RKO (cell line): ENCODE measurements at places on chromosomes 16 and 17.

- DNase-seq = no peak
Observed at GRCh38 chr17:1179112-1179817, 516 bp downstream of the ABR start.

- no peak for DNase-seq
Observed at GRCh38 chr17:32156656-32157055, 14.4 kb downstream of the RHOT1 start.

DNA sequence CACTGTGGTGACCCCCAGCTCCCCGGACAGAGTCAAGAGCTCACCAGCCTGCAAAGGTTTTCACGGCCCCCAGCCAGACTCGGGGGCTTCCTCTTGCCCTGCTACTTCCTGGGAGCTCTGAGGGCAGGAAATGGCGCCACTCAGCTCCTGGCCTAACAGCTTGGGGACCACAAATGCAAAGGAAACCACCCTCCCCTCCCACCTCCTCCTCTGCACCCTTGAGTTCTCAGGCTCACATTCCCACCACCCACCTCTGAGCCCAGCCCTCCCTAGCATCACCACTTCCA, 375 bp upstream of the SPN start:
- no peak for DNase-seq

DNA sequence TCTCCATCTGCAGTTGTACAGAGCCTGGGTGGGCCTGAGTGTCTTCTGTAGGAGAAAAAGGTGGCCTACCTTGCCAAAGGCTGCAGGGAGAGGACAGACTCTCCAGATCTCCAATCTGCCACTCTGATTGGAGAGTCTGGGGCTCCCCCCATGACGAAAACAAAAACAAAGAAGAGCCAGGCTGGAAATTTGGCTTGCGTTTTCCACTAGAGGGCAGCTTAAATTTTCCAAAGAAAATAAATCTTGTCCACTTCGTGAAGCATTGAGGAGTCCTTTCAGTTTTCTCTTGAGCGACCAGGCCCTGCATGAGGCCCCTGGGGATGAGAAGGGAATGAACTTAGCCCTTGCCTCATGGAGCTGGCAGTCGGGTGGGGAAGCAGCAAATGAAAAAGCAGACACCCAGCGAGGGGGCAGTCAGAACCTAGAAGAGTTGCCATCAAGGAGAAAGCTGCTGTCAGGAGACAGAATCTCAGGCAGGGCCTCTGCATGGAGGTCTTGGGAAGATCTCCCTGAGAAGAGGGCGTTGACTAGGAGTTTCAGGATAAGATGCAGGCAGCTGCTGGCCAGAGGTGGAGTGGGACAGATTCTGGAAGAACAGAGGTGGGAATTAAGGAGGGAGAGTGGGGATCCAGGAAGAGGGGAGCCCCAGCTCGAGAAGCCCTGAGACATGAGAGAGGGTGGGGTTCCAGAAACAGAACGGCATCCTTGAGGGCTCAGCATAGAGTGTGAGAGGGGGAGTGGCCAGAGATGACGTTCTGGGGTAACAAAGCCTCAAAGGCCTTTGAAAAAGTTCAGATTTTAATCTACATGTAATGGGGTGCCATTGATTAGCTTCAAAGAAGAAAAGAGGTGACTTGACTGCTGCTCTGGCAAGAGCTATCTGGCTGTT, 8.4 kb upstream of the SHCBP1 start:
- DNase-seq = peak; percentile 76

GRCh38 chr17:43832976-43833829, at the start of gene MPP3:
MPP3 (minus strand) TSS chr17:43833146; CDS start chr17:43831906, 1,240 bp downstream.
- peak; percentile 73 for DNase-seq

- DNase-seq = no peak
Observed at GRCh38 chr16:68380676-68381362, 67.5 kb downstream of the SMPD3 start.

GRCh38 chr16:87778476-87778829, 12.7 kb upstream of the KLHDC4 start:
- DNase-seq = no peak

- no peak for DNase-seq
Observed at GRCh38 chr17:64357191-64357981, 33.3 kb downstream of the PECAM1 start.

- no peak for DNase-seq
Observed at GRCh38 chr16:5305023-5305422, 207.4 kb upstream of the EEF2KMT start.

GRCh38 chr17:58521680-58522079, 7.2 kb upstream of the MTMR4 start:
- no peak for DNase-seq

DNA sequence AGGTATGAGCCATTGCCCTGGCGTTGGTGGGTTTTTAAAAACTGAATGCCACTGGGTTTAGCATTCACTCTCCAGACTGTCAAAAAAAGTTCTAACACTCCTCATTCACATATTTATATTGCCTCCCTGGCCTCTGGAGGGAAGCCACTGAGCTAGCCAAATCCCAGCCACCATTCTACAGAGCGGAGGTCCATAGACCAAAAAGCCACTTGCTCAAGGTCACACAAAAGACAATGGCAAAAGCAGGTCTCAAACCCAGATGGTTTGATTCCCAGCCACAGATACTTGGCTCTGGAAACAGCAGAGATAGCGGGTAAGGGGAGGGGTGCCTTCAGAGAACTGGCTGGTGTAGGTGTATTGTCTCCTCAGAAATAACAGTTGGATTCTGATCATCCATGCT, 18.0 kb upstream of the CDIPT start:
- DNase-seq = no peak

GRCh38 chr17:43787728-43788127, 7.5 kb downstream of the CFAP97D1 start:
- DNase-seq = no peak

DNA sequence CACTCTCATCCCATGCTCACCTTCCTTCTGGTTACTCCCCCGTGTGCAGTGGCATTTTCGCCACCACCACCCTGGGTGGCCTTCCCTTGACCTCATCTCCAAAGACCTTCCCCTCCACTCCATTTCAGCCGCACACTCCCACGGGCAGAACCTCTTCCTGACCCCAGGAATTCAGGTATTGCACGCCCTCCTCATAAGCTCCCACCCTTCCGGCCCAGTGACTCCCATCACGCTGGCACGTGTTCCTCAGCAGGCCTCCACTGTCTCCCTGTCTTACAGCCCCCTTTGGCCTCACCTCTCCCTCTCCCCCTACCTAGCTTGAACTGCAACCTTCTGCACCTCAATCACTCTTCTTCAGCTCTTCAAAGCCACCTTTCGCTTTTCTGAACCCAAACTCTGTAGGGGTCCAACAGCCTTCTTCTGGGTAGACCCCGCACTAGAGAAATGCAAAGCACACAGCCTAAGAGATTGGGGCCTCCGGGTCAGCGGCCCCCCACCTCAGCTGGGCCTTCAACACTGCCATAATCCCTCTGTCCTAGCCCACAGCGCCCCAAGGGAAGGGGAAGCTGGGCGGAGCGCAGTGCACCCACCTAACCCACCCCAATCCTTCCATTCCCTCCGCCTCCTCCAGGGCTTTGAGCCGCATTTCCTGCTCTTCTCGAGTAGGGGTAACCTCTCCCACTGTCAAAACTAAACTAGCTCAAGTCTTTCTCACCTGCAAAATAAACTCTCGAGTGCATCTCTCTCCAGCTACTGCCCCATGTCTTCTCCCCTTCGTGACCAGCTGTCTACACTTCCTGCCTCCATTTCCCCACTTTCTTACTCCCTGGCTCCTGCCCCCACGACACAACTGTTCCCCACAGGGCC, 1.7 kb upstream of the TMEM97 start:
- DNase-seq = no peak

- DNase-seq = peak; percentile 62
Observed at GRCh38 chr16:58125781-58126335, 3.3 kb downstream of the CFAP20 start.

GRCh38 chr16:85563515-85564276, 49.4 kb upstream of the GSE1 start:
- peak; percentile 36 for DNase-seq

DNA sequence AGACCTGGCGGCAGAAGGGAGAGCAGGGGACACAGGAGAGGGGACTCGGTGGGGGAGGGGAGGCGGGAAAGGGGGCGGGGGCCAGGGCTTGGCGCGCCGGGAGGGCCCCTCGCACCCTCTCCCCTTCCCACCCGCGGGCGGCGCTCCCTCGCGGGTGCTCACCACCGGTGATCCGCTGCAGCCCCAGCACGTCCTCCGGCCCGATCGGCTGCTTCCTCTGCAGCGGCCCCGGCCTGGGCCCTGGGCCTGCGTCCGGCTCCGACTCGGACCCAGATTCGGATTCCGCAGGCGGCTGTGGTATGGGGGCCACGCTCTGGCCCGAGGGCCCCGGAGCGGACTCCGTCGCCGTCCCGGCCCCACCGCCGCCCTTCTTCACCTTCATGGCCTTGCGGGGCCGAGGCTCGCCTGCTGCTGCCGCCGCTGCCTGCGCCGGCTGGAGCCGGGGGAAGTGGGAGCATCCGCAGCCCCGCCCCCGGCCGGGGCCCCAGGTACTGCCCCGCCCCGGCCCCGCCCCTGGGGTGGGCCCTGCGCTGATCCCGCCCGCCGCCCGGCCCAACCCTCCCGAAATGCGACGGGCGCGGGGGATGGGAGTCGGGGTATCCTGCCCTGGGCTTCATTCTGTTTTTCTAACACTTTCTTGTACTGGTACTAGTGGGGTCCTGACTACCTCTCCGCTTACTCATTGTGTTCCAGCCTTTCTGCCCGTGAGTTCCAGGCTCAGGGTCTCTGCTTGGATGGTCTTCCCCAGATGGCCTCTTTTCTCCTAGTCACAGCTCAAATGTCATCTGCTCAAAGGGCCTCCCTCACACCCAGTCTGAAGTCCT, at the start of gene UNC119:
Gene UNC119, minus strand, starts transcription at position 449 of the 824 bp plus-strand sequence. Its CDS starts 67 bp downstream, at position 382.
- peak; percentile 80 for DNase-seq

DNA sequence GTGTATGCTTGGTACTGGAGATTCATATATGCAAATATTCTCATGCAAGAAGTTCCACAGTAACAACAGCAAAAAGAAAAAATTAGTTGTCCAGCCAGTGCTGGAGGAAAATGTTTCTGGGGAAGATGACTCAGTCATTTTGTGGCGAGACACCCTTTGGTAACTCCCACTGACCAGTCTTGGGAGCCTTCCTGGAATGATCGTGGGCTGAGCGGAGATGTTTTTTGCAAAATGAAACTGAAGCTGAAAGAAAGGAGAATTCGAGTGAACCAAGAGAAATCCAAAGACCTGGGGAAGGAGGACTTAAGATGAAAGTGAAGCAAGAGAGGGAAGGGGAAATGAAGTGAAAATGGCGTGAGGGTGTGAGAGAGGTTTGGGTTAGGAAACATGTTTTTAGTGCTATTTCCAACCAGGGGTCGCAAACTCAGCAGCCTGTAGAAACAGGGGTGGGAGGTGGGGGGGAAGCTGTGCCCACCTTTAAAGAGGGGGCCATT, 5.2 kb downstream of the ITPRIPL2 start:
- DNase-seq = peak; percentile 46

GRCh38 chr16:13377143-13377542, 475.7 kb downstream of the SHISA9 start:
- DNase-seq = no peak

GRCh38 chr17:17552351-17553216, 38.9 kb downstream of the PEMT start:
- DNase-seq = no peak

DNA sequence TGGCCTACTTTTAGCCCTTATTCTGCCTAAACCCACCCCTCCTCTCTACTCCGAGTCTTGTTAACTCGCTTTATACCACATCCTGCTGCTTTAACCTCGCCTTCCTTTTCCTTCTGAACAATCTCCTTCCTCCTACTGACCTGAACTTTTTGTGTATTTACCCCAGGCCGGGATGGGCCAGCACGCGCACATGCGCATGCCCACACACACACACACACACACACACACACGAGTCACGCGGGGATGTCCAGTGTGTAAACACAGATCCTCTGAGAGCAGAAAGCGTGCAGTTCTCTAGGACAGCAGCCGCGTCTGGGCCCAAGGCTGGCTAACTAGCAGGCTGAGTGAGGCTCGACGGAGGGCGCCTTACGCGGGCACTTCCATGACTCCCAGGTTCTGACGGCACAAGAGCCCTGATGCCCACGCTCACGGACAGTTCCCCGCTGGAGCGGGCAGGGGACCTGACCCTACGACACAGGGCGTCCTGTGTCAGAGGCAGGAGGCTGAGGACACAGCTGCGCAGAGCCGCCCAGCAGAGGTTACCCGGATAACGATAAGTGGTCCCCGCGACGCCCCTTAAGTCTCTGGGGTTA, 610 bp downstream of the PIK3R5 start:
- DNase-seq = no peak

DNA sequence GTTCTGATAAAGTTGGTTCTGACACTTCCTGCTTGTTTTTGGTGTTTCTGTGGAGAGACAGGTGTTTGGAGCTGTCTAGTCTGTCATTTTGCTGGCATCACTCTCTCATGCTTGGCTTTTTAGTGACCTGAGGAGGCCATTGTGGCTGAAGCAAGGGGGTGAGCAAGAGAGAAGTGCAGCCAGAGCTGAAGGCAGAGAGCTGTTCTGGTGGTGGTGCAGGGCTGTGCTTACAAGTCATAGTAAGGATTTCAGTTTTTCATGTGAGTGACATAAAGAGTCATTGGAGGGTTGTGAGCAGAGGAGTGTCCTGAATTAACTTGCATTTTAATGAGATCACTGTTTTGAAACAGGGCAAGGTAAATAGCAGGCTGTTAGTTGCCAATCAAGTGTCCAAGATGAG, 97.5 kb downstream of the CHD9 start:
- no peak for DNase-seq

DNA sequence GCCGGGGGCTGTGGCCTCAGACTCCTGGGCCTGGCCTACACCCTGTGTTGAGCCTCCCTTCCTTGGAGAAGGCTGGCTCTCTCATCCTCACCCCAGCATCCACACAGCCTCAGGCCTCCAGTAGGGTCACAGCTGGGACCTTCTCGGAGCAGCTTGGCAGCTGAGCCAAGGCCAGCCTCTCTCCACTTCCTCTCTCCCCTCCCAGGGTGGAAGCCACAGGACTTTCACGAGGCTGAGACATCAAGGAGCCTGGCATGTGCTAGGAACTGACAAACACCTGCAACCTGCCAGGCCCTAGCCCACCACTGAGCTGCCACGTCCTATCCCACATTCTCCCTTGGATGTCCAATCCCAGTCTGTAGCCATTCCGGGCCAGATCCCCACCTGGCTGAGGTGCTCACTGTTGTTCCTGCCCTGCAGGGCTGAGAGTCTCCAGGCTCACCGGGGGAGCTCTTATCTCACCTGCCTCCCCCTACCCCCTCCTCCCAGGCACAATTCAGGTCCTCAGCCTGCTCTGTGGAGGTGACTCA, 3.1 kb downstream of the MMP15 start:
- DNase-seq = no peak

- no peak for DNase-seq
Observed at GRCh38 chr16:66988197-66988788, at the start of gene CES4A. CES4A (plus strand) TSS chr16:66988589; CDS start chr16:66988773, 184 bp downstream.
